ENCODE measurements at places on chromosomes 2 and 18.

GRCh38 chr2:118014492-118014824 is 588 bp upstream of the CCDC93 start:
- peak; percentile 4 for DNase-seq

DNA sequence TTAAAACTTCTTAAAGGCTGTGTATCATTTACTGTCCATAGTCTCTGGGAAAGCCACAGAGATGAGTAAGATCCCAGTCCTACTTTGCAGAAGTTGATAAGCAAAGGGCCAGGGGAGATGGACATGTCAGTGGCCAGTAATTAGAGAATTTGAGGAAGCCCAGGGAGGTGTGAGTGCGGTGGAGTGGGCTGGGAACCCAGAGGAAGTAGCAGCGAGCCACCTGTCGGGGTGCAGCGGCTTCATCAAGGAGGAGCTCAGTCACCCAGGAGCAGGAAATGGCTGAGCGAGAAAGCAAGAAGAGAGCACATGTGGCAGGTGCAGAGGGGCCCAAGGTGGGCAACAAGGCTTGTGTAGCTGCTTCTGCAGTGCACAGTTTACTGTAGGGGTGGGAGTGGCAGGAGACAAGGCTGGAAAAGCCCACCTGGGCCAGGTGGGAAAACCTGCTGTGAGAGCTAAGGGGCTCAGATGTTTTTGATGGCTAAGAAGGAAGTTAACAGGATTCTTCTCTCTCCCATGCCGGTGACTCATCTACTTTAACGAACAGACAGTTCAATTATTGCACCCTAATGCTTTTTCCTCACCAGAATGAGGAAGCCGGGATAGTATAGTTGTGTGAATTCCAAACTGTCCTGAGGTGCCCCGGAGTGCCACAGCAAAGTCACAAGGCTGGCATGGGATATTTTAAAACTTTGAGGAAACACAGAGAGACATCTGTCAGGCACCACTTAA is 34.8 kb upstream of the MGAT5 start:
- peak; percentile 50 for DNase-seq

GRCh38 chr2:1625281-1626001 is 118.9 kb downstream of the PXDN start:
- no peak for DNase-seq

- no peak for DNase-seq
These were observed 5.9 kb upstream of the SLC8A1 start for GRCh38 chr2:40457837-40458236.

GRCh38 chr2:133484106-133484505 is 84.2 kb downstream of the NCKAP5 start:
- DNase-seq, result no peak

GRCh38 chr18:35032113-35032512 is 9.1 kb upstream of the MAPRE2 start:
- no peak for DNase-seq

- no peak for DNase-seq
These were observed 95.8 kb upstream of the MAP4K3 start for GRCh38 chr2:39532933-39533332.

Measured in CD4-positive, alpha-beta T cell treated with Interleukin-12 subunit alpha and Interleukin-12 subunit beta, for 1 hour (primary cell).